Vagina (tissue), 2 donors: ENCODE measurements at places on chromosomes 16 and 17.

GRCh38 chr16:78773291-78773702 lies 673.8 kb downstream of the WWOX start:
- DNase-seq, result no peak

- DNase-seq, result no peak
Measured at GRCh38 chr16:57038166-57038565, 48.8 kb downstream of the NLRC5 start.

GRCh38 chr17:45793999-45794540 lies 9.9 kb downstream of the CRHR1 start:
- no peak for DNase-seq

GRCh38 chr16:3868967-3869366 lies 11.5 kb downstream of the CREBBP start:
- DNase-seq, result no peak

DNA sequence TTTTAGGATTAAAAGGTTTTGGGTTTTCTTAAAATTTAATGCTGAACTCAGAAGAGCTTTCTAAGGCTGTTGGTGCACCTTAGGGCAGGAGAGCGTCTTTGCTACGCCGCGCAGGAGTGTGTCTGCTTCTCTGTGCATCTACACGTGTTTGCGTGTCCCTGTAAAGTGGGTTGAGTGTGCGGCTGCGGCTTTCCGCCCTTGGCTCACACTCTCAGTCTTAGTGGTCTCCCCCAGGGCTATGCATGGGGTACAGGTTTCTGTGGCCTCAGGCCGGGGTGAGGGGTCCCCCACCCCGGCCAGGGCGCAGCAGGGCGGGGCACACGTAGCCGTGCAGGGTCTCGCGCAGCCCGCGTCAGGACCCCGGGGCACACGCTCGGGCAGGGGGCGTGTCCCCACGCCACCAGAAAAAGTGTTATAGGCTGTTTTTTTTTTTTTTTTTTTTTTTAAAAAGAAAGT lies 727 bp upstream of the TENT4B start:
- no peak for DNase-seq

DNA sequence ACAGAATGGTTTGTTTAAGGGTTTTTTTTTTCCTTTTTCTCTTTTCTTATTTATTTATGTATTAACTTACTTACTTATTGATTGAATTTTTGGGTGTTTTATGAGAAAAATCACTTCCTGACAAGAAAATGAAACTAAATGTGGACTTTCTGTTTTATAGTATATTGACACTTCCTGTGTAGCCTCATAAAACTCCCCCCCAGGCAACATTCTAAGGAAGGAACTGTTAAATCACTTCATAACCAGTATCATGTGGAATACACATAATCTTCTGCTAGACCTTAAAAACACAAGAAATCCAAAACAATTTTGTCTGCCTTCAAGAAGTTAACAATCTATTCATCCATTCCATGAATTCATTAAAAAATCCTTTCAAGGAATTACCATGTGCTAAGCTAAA lies 164.1 kb upstream of the TOM1L1 start:
- no peak for DNase-seq

- peak; percentile 43 for DNase-seq
Measured at GRCh38 chr17:77332981-77333685, 192.4 kb downstream of the SEC14L1 start.

GRCh38 chr17:33777674-33778073 lies 477.4 kb upstream of the CCL2 start:
- no peak for DNase-seq

DNA sequence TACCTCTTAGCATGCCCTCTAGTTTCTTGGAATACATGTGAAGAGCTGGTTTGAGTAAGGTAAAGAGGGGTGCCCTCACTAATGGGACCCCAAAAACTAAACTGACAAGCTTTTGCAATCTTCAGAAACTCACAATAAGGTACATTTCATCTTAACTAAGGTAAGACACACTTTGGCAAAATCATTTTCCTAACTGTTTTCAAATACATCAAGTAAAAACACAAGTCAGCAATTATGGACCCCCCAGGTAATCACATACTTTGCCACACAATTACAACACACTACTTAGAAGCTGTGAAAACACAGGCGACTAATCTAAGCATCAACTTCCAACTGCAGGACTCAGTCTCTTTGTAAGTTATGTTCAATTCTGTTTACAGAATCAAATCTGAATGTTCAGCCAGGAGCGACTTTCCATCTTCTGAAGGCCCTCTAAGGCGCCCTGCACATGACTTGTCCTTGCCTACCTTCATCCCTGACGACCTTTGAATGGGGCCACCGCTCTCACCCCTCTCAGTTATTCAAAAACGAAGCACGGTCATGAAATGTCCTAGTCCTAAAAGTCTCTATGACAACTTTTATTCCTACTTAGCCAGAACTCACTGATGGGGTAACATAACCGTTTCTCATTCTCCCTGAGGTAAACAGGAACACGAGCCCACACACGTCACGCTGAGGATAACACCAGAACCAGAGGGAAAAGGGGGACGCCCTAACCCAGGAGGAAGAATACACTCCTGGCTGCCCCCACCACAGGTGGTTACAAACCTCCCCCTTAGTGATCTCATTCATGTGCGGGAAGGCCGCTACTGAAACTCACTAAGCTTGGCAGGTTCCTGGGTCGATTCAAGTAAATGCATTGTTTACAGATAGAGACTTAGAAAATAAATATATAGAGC lies 5.5 kb downstream of the CREBBP start:
- no peak for DNase-seq

DNA sequence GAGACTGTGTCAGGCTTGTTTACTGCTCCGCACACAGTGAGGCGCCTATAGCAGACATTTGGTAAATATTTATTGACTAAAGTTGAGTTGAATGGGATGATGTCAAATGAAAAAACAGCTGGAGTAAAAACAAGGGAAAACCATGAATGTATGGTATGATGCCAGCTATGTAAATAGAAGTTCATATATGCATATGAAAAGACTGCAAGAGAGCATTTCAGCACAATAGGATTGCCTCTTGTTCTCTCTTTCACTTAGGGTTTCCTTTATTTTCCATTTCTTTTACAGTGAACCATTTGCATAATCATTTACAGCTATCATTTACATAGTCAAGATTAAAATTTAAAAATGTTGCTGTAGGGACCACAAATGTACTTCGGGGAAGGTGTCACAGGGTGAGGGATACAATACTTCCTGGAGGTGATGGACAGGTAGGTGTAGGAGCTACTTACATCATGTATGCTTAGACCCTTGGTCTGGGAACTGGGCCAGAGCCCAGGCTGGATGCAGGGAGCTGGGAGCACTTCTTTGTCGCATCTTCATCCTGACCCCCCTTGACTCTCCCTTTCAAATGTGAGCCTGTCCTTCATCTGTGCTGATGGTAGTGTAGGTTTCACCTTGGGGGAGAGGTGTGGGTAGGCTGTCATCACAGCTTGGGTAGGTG lies 113.3 kb downstream of the UTP18 start:
- no peak for DNase-seq

DNA sequence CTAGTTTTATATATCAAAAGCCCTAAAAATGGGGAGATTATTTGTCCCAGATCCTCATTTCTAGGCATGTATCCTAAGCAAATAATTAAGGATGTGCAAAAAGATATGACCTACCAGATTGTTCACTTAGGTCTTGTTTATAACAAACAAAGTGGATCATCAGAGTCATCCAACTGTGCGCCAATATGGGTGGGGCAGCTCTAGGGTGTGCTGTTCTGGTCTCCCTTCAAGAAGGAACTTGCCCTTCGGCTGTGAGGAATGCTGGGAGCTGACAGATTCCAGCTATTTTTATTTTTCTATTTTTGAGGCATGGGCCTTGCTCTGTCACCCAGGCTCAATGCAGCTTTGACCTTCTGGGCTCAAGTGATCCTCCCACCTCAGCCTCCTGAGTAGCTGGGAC lies 13.8 kb downstream of the CHP2 start:
- no peak for DNase-seq

- DNase-seq, result no peak
Measured at GRCh38 chr17:16361874-16362273, 8.6 kb upstream of the CENPV start.

- DNase-seq, result no peak
Measured at GRCh38 chr17:3528403-3528851, 29.2 kb downstream of the TRPV3 start.

DNA sequence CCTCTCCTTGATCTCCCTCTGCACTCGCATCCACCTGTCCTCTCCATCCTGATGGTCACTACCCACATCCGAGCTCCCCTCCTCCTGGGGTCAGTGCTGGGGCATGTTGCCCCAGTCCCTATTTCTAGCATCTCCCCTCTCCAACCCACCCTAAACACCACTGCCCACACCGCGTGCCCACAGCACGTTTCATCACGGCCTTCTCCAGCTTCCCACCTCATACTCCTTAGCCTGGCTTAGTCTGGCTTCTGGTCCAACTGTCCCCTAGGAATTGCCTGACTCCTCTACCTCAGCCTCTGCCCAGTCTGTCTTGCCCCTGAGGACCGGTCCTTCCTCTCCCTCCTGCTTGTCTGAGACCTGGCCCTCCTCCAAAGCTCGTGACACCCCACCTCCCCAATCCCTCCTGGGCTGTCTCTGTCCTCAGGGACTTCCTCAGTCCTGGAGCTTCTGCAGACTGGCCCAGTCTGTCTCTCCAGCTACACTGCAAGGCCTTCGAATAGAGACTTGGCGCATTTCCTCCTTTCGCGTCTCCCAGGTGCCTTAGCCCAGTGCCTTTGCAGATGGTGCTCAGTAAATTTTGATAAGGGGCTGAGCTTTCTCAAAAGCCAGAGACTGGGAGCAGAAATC lies 4.9 kb downstream of the ALOX15 start:
- no peak for DNase-seq

DNA sequence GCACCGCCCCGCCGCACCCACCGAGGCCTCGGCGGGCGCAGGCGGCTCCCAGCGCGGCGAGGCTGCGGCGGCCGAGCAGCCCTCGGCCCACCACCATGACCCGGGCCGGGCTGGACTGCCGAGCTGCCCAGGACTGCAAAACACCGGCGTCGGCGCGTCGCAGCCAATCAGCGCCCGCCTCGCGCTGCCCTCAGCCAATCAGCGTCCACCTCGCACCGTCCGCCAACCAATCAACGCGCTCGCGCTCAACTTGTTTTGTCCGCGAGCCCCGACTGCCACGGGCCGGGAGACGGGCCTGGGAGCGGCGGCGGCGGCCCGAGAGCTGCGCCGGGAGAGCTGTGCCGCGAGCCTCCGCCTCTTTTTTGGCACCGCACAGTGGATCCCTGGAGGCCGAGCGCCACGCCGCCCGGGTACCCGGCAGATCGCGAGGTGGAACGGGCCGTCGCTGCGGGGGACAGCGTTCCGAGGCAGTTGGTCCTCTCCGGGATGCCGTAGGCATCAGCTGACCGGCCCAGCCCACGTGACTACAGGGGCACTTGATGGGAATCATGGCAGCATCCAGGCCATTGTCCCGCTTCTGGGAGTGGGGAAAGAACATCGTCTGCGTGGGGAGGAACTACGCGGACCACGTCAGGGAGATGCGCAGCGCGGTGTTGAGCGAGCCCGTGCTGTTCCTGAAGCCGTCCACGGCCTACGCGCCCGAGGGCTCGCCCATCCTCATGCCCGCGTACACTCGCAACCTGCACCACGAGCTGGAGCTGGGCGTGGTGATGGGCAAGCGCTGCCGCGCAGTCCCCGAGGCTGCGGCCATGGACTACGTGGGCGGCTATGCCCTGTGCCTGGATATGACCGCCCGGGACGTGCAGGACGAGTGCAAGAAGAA lies at the start of the genes FAHD1 and HAGH:
FAHD1 (plus strand) TSS at position 516 of the 883 bp plus-strand sequence; CDS start at position 549, 33 bp downstream.
HAGH (minus strand) TSS at position 135 of the 883 bp plus-strand sequence; CDS start at position 97, 38 bp downstream.
- DNase-seq, result peak; percentile 96

DNA sequence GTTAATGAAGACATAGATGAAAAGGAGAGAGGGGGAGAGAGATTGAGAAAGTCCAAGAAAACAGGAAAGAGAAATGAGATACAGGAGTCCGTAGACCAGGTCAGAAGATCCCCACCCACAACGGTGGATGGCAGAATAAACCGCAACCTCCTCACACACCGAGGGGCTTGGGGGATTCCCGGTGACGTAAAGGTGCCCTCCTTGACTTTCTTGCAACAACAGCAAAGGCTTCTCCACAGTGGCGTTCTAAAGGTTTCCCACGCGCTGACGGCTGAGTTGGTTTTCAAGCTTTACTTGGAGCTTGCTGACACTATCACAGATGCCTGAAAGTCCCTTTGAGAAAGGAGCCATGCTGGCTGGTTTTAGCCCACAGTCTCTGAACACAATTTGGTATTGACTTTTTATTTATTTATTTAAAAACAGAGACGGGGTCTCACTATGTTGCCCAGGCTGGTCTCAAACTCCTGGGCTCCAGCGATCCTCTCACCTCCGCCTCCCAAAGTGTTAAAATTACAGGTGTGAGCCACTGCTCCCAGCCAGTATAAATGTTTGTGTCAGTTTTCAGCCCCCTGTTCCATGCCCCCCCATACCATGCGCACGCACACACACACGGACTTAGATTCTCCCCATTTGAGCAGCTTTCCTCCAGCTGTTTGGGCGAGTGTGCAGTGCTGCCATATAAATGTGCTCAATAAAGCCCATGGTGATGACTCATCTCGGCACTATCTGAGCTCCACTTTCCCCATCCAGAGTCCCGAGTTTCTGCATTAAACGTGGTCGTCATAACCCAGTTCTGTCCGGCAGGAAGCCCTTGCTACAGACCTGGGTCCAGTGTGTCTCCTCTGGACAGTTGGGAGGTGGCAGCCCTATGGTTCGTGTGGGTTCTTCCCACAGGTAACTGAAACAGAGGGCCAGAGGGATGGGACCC lies 33.0 kb upstream of the SEC14L1 start:
- DNase-seq, result no peak

GRCh38 chr16:30004811-30005242 lies 6.0 kb downstream of the DOC2A start:
- no peak for DNase-seq

GRCh38 chr17:51443646-51444045 lies 183.3 kb downstream of the UTP18 start:
- no peak for DNase-seq
